ENCODE measurements at places on chromosomes 16 and 17. TPM values are rescaled to one million over a fixed set of nuclear protein-coding genes. Genes with fewer than 3 reads are reported as not detected.

GRCh38 chr17:7587420-7588151 lies 2.3 kb downstream of the SOX15 start:
- DNase-seq: no peak

DNA sequence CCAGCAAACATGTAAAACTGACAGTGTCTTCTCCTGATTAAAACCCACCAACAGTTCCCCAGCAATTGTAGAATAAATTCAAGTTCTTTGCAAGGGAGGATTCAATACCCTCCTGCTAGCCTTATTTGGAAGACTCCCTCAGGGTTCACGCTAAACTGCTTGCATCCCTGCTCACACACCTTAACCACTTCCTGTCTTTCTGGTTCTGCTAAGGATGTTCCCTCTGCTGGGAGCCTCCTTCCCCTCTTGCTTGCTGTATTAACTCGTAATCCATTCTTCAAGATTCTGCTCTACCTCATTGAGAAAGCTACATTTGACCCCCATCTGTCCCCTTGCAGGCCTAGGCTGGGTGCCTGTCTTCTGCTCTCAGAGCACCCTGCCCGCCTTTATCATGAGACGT lies 2.3 kb upstream of the SHISA6 start:
- no peak for DNase-seq

DNA sequence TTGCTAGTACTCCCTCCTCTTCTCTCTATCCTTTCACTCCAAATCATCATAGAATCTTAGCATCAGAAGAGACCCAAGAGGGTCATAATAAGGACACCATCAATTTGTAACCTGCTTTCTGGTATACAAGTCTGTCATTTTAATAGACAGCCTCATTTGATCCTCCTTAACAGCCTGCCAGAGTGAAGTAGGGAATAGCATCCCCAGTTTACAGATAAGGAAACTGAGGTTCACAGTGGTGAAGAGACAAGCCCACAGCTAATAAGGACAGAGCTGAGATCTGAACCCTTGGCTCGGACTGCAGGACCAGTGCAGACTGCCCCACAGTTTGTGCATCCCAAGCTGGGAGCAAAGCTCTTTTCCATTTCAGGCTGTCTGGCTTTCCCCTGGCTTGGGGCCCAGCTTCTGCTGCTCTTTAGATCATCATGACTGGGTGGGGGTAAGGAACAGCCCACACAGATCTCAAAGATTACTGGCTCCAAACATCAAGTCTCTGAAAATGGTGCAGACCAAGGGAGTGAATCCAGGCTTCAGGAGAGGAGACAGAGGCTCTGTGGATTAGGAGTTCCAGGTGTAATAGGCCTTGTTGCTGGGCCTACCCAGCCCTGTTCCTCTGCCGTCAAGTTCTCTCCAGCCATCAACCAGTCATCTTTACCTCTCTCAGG lies 10.3 kb upstream of the IGFBP4 start:
- no peak for DNase-seq

- DNase-seq: peak; percentile 65
Measured at GRCh38 chr16:10314811-10315210, 71.0 kb upstream of the ATF7IP2 start.

- no peak for DNase-seq
Measured at GRCh38 chr16:67163999-67164558, 466 bp upstream of the HSF4 start.

GRCh38 chr17:30926516-30926915 lies 4.8 kb downstream of the ADAP2 start:
- no peak for DNase-seq

GRCh38 chr17:48570325-48571023 lies 7.7 kb downstream of the HOXB4 start:
- DNase-seq: no peak

- peak; percentile 62 for DNase-seq
Measured at GRCh38 chr17:50447870-50448595, 20.6 kb downstream of the CHAD start.

DNA sequence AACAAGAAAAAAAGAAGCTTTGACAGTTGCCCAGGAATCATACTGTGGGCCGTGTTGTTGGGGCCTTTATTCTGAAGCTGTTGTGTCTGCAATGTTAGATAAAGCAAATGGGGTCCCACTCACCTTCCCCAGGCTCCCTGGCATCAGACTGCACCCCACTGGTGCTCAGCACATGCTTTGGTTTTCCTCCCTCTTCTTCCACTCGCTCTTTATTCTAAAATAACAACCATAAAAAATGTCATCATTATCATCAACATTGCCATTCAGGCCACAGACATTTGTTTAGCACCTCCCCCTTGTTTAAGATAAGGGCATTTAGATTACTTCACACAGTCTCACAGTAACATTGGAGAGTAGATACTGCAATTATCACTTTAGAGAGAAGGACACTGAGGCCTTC lies 8.2 kb downstream of the MYLK3 start:
- no peak for DNase-seq

Gene HS3ST3A1
- total RNA-seq: 2.9 TPM

Gene NOG
- not detected for total RNA-seq

Gene CTRB2
- not detected for total RNA-seq

Gene PLSCR3
- 6.0 TPM for total RNA-seq

Gene PABPN1L
- not detected for total RNA-seq

Gene CPD
- total RNA-seq: 72.3 TPM
